ENCODE measurements at places on chromosomes 3 and 15. TPM values are rescaled to one million over a fixed set of nuclear protein-coding genes. Genes with fewer than 3 reads are reported as not detected.

Gene TGM4
- not detected for total RNA-seq

Gene P2RY12
- total RNA-seq = not detected

Gene TRIM59
- 45.1 TPM for total RNA-seq

Gene SH2D7
- total RNA-seq = 0.07 TPM

Gene PTX3
- total RNA-seq = not detected

Gene SSUH2
- 0.07 TPM for total RNA-seq

Gene GABRG3
- total RNA-seq = not detected

Gene GRM2
- 2.1 TPM for total RNA-seq

Gene TRPM1
- not detected for total RNA-seq

Gene CCR2
- total RNA-seq = 80.8 TPM

Gene FGF7
- 0.07 TPM for total RNA-seq

Gene TKT
- total RNA-seq = 232 TPM

Gene SYNM
- total RNA-seq = 2.8 TPM

Gene SLC4A7
- total RNA-seq = 40.1 TPM

Gene ILDR1
- total RNA-seq = 0.37 TPM

Gene ARHGAP11A
- total RNA-seq = 99.2 TPM

Gene IL5RA
- total RNA-seq = not detected

Gene SMCO1
- total RNA-seq = not detected

Gene FBXO45
- total RNA-seq = 17.8 TPM

Gene GOLGA8J
- not detected for total RNA-seq

Gene AP3B2
- total RNA-seq = not detected

Gene RAD18
- 33.1 TPM for total RNA-seq

Gene SLC38A3
- not detected for total RNA-seq

Gene IL17RD
- total RNA-seq = not detected

Gene SLC51B
- total RNA-seq = not detected

Gene PEAK1
- total RNA-seq = 28.5 TPM

Gene BBX
- total RNA-seq = 40.2 TPM

Gene FBLN2
- total RNA-seq = not detected

Gene COX5A
- 205 TPM for total RNA-seq

Gene TJP1
- not detected for total RNA-seq

Gene MAGI1
- 0.49 TPM for total RNA-seq

Gene BOC
- 0.37 TPM for total RNA-seq

Gene RCN2
- total RNA-seq = 31.9 TPM

Gene NMB
- total RNA-seq = 3.7 TPM

Gene LPP
- total RNA-seq = 63.3 TPM

Gene ZBTB20
- 11.5 TPM for total RNA-seq

Gene CKMT1B
- 0.32 TPM for total RNA-seq

Gene GNB4
- total RNA-seq = 15.4 TPM

Gene GPR156
- total RNA-seq = 0.07 TPM

Gene NANOGP8
- total RNA-seq = not detected

Gene TRH
- not detected for total RNA-seq
